ENCODE measurements at places on chromosomes 6 and 20.

DNA sequence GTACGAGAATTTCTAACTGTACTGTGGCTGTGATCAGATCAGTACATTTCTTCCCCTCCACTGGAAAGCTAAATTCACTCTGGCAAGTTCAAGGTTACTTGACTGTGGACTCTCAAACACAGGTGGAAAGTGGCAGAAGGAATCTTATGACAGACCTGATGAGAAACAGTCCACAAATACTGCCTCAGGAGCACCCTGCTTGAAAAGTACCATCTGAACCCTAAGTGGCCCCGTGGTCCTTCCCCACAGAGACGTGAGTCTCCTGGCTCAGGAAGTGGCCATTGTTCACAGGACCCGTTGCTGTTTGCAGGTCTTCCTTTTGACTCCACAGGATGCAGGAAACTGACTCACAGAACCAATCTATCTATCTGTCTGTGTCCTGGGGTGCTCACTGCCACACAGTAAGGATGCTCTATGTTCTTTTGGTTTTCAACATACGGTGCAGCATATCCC lies 47.5 kb upstream of the NHSL1 start:
- no peak for DNase-seq

GRCh38 chr6:168937054-168937453 lies 316.6 kb downstream of the THBS2 start:
- DNase-seq: no peak

DNA sequence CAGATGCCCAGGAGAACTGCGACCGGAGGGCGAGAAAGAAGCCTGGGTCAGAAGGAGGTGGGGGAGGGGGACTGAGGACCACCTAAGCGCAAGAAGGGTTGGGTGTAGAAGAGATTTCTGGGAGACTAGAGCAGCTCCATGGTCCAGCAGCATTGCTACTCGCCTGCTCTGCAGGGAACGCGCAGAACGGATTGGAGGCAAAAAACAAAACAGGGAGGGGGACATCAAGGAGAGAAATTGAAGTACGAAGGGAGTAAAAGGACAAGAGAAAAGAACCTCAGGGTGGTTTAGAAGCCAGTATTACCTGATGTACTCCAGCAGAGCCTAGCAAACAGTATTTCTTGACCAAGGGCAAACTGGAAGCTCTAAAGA lies 537 bp upstream of the GABBR1 start:
- DNase-seq: no peak

- no peak for DNase-seq
These were observed 250.4 kb downstream of the C6orf118 start for GRCh38 chr6:165059032-165059431.

GRCh38 chr6:35088281-35089215 lies 52.6 kb downstream of the TCP11 start:
- DNase-seq: no peak

DNA sequence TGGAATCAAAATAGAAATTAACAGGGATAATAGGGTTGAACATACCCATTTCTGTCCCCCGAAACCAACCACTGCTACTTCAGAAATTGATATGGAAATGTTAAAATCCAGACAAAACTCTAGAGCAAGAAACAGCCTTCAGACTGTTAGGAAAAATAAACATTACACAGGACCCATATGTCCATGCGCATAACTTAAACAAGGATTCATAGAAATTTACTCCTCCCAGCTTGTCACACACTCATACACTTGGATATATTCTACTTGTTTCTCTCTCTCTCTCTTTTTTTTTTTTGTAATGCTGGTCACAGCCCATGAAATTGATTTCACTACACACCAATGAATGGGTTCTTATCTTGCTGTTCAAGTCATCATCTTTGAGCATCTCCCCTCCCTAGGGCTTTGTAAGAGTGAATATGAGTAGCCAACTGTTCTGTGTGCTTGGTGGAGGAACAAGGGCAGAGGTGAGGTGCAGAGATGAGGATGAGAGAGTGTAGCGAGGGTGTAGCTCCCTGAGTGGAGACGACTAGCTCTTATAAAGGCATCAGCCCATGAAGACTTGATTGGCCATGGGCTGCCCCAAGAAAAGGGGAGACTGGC lies 61.8 kb upstream of the MLN start:
- peak; percentile 73 for DNase-seq

GRCh38 chr6:111625461-111626391 lies 20.0 kb upstream of the TRAF3IP2 start:
- no peak for DNase-seq

DNA sequence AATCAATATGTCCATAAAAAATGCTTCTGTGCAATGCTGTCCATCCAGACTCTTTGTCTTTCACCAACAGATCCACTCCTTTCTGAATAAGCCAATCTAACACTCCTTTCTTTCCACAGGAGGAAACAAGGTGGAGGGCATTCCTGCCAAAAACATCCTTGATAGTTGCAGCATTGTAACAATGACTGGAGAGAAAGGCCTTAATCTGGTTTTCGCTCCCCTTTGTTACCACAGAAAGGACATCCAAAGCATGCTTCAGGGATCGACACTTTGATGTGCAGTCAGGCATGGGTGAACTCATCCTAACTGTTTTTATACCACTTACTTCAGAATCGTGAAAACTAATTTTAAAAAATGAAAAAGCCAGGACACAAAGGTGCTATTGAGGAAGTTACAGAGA lies 7.4 kb downstream of the IBTK start:
- DNase-seq: no peak

DNA sequence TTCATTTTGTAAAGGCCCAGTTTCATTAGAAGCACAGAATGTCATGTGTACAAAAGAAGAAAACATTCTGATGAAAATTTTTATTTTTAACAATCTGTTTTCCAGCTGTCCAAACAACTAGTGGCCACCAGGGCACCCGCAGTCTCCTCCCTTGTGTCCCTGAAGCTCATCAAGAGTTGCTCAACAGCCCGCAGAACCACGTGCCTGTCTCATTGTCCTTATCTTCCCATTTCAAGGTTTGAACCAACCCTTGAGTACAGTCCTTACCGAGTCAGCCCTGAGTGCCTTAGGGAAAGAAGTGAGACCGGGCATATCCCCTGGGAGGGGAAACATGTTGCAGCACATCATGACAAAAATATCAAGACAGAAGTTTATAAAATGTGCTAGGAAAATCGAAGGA lies 15.9 kb upstream of the ZNF133 start:
- no peak for DNase-seq

DNA sequence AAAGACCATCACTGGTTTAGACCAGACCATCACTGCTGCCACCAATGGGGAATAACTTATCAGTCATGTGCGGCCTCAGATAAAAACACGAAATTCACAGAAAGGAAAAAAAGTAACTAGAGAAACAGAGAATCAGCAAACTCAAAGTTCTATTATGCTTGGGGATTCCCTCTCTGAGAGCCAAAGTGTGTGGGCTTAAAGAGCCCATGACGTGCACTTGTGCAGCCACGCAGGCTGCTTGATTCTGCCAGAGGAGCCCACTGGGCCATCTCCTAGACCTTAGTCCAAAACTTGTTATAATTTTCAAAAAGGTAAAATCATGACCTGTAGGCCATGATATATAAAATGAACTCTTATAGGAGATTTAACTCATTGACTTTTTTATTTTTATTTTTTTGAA lies 15.2 kb downstream of the RAB44 start:
- no peak for DNase-seq

DNA sequence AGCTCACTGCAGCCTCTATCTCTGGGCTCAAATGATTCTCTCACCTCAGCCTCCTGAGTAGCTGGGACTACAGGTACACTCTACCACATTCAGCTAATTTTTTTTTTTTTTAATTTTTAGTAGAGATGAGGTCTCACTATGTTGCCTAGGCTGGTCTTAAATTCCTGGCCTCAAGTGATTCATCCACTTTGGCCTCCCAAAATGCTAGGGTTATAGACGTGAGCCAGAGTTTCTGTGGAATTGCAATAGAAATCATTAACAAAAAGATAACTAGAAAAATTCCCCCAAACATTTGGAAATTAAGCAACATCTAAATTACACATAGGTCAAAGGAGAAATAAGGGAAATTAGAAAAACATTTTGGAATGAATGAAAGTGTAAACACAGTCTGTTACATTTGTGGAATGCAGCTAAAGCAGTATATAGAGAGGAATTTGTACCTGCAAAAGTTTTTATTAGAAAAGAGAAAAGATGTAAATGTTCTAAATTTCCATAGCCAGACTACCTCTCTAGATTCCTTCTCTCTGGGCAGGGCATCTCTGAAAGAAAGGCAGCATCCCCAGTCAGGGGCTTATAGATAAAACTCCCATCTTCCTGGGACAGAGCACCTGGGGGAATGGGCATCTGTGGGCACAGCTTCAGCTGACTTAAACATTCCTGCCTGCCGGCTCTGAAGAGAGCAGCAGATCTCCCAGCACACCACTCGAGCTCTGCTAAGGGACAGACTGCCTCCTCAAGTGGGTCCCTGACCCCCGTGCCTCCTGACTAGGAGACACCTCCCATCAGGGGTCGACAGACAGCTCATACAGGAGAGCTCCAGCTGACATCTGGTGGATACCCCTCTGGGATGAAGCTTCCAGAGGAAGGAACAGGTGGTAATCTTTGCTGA lies 51.3 kb downstream of the ATRN start:
- no peak for DNase-seq

GRCh38 chr6:94680669-94681212 lies 896.6 kb upstream of the MANEA start:
- DNase-seq: no peak

- DNase-seq: no peak
These were observed 10.2 kb upstream of the CHRNA4 start for GRCh38 chr20:63371291-63371865.

DNA sequence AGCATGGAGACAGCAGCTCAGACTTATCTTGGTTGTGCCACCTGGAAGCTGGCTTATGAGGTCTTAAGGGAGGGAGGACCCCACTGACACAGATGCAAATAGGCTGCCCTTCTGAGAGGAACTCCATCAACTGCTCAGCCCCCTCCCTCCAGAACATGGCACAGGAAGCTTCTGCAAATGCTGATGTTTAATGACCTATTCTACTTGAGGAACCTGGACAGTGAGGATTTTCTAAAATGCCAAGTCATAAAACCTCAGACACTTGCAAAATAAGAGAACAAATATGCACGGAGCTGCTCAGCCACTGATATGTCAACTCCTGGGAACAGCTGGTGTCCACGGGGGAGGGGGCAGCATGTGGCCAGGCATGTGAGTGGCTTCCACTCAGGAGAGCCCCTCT lies 3.5 kb downstream of the CST9 start:
- no peak for DNase-seq

DNA sequence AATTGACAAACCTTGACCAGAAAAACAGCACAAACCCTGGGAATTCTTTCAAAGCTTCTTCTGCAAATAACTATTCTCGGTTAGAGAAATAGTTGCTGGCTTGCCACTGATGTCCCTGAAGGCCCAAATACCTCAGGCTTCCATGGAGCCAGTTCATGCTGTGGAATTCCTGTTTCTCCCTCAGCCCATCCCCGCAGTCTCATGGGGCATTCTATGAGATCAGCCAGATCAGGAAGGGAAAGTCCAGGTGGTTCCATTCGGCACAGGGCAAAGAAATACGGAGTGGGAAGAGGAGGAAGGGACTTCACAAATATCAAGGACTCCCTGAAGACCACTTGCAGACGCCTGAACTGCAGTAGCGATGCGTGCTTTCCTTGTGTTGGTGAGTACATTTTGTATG lies 63.3 kb downstream of the MYLK4 start:
- DNase-seq: no peak

- no peak for DNase-seq
These were observed 33.8 kb downstream of the ZNF341 start for GRCh38 chr20:33765592-33765991.

DNA sequence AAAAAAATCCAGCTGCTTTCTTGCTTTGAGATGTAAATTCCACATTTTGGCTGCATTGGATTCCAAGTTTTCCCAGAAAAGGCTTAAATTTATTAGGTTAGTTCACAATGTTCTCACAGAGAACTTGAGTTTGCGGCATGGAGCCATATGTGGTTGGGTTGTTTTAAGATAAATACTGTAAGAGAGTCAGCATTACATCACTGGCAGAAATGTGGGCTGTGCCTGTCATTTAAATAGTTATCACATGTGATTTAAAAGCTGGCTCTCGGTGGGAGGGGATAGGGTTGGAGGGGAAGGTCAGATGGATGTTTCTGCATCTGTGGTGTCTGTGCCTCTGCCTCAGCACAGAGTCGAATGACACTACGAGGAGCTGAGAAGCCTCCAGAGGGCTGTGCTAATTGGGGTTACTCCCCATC lies 73.8 kb upstream of the SCP2D1 start:
- no peak for DNase-seq

- DNase-seq: no peak
These were observed 277.5 kb upstream of the MAN1A1 start for GRCh38 chr6:119626884-119627619.

DNA sequence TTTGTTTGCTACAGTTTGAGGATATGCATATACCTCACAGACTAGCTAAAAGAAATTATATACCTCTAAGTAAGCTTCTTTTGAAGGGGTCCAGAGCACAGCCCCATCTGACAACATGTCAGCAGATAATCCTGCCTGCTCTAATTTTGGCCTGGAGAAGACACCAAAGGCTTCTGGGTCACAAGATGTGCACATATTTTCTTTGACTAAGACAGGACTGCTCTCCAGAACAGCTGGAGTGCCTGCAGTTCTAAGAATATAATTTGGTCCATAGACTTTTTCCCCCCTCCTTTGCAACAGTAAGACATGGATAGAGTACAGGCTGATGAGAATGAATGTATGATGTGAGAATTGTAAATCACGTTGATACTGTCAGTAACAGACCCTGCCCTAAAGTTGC lies 107.9 kb upstream of the KCNK16 start:
- DNase-seq: no peak

DNA sequence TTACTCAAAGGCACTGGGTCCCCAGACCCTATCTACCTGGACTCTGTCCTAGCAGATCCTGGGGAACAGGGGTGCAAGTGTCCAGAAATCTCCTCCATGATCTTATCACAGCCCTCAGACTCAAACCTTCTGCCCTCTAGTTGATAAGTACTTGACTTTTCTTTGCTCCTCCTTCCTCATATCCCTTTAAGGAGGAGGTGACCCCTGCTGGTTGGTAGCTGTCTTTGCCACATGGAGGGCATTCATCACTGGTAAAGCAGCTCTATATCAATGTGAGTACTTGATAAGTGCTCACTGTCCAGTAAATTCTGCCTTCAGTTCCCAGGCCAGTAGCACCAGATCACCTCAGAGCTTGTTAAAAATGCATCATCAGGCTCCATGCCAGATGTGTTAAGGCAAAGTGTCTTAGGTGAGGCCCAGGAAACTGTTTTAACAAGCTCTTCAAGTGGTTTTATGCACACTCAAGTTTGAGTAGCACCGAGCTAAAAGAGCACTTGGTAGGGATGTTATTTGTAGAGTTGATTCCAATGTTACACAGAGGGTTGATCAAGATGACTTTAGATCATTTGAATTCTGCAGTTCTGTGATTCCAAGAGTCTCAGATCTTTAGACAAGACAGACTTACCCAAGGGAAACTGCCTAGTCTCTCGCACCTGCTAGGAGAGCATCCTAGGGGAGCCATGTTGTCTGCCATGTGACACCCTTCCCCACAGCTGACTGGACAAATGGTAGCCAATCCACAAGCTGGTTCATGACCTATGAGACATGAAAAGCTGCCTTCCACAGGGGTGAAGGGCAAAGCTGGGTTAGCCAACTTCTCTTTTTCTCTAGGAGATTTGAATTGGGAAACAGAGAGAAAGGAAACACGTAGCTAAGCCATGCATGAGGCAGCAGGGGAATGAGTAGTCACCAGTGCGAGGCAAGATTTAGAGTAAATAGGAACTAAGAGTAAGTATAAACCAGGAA lies 18.6 kb downstream of the TREML2 start:
- DNase-seq: peak; percentile 66
